ENCODE measurements at places on chromosomes 2 and 18.

DNA sequence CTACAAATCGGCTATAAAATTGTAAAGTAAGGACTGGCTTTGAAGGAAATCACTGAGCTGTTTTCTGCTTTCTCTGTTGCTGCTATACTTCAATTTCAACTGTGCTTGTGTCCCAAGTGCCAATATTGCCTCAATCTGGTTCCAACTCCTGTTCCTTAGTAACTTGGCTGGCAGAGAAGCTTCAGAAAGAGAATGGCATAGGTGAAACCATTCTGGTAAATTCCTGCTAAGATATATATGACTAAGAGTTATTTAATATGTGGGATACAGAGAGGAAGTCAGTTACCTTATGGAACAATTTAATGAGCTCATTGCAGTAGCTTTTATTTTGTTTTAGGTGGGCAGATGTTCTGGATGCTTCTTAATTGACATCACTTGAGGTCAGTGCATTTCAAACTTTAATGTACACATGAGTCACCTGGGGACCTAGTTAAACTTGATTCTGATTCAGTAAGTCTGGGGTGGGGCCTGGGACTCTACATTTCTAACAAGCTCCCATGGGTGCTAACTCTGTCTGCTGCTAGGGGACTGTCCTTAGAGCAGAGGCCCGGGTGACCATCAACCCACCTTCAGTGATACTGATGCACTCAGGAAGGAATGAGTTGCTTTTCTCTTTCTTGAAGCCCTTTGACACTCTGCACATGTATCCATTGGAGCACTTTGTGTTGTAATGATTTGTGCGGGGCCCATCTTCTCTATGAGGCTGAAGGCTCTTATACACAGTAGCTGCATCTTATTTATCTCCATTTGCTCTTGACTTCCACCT is 47.6 kb downstream of the LIPG start:
- DNase-seq, result no peak

- no peak for DNase-seq
Observed at GRCh38 chr18:37252854-37253393, 312.7 kb downstream of the CELF4 start.

DNA sequence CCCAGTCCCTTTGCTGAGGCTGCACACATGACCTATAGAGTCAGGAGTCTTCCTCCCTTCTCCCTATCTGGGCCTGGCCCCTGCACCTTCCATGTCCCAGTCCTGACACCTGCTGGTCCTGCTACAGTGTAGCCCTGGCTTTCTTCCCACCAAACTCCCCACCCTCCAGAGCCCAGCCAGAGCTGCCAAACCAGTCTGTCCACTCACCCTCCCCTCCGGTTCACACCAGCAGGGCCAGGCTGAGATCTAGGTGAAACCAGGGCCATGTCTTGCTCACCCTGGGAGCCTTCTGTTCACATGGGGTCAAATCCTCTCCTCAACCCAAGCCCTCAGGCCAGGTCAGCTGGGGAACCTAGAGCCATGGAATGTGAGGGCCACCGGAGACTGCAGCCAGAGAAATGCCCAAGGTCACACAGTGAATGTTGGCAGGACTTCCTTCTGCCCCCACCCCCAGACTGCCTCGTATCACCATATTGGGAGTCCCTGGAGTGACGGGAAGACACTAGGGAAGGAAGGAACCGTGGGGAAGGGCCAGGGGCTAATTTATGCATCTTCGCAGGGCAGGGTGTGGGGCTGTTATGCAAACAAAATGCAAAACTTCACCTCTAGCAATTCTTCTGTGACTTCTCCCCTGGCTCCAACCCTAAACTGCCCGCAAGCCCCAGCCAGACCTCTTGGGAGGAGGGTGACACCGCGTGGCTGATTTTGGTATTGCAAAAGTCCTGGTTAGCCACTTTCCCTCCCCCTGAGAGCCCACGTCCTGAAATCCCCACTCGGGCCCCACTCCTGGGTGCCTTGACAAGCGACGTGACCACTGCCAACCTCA is 14.6 kb downstream of the TNS1 start:
- no peak for DNase-seq

DNA sequence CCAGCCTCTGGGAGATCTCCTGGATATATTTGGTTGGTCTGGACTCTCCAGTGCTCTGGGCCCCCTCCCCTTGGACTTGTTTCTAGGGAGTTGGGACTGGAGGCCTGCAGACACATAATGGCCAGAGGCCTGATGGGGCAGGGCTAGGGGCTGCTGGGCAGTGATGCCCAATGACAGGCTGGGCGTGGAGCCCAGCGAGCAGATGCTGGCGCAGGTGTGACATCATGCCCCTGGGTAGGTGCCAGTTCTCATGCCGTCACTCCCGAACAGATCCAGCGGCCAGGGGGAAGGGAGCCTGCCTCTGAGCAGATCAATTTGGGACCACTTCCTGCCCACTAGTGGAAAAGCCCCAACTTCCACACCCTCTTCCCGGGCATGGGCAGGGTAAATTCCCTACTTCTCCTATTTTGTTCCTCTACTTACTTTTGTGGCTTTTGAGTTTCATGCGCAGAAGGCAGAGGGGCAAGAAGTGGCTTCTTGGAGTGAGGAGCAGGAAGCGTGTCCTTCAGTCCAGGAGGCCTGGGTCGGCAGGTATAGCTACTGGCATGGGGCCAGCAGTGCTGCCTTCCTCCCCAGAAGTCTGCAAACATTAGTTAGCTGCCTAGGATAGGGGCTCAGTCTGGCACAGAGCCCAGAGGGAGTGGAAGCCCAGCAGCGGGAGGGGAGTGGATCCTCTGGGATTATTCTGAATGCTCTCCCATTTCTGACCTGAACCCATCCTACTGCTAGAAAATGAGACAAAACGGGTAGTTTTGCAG is 6.1 kb downstream of the MPV17 start:
- no peak for DNase-seq

DNA sequence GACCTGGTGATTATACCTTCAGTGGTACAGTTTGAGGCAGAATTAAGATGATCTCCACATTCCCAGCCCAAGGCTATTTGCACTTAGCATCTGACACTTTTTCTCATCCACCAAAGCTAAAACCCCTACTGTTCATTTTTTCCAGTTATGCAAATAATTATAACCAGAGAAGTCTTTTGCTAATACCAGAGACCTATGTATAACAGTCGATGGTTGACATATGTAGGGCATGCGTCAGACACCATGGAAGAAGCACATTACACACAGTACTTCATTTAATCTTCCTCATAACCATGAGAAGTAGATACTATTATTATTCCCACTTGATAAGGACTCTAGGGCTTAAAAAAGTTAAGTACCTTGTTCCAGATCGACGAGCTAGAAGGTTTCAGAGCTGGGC is 36.5 kb downstream of the AP1S3 start:
- no peak for DNase-seq

DNA sequence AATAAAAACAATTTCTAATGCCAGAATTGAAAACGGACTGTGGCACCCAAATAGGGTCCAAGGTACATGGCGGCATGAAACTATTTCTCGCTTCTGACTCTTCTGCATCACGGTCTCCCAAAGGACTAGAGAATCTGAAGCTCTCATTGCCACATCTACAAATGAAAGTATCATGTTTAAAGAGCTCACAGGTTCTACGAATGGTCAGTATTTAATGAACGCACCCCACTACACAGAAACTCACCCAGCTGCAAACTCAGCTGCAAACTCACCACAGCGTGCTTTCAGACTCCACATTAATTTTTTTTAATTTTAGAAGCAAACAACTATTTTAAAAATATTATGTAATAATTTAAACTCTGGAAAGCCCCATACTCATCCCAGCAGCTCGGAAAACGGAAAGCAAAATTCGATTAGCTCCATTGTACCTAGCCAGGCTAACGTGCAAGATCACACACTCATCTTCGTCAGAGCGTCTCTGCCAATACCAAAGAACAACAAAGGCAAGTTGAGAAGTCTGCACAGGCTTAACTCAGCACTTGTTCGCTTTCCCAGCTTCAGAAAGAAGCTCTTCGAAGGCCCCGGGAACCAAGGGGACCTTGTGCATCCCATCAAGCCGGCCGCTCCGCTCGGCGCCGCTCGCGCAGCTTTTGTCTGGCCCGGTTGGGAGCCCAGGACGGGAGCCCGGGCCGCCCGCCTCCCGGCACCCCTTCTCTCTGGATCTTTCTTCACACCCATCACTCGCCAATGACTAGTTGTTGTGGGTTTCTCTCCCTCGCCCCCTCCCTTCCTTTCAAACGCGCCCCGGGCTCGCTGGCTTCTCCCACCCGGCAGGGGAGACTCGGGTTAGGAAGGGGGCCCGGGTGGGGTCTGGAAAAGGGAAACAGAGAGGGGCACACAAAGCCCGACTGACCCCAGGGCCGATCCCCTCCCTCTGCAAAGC is 785 bp downstream of the CLASP1 start:
- DNase-seq, result peak; percentile 29

- DNase-seq, result no peak
Observed at GRCh38 chr2:12382366-12382765, 334.4 kb upstream of the TRIB2 start.

DNA sequence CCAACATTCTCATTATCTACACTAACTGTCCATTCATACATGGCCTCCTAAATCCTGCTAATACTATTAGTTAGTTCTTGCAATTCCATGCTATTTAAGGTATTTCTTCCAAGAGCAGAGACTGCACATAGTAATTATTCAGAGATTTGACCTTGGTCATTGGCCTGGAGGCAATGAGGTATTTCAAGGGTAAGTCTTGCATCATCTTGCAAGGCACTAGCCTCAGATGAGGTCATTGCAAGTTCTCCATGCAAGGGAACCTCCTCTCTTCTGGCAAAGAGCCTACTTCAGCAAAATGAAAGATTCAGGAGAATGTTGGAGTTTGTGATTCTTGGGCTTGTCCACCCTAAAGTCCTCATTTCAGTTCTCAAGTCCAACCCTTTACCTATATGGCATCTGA is 48.5 kb upstream of the IKZF2 start:
- DNase-seq, result no peak

DNA sequence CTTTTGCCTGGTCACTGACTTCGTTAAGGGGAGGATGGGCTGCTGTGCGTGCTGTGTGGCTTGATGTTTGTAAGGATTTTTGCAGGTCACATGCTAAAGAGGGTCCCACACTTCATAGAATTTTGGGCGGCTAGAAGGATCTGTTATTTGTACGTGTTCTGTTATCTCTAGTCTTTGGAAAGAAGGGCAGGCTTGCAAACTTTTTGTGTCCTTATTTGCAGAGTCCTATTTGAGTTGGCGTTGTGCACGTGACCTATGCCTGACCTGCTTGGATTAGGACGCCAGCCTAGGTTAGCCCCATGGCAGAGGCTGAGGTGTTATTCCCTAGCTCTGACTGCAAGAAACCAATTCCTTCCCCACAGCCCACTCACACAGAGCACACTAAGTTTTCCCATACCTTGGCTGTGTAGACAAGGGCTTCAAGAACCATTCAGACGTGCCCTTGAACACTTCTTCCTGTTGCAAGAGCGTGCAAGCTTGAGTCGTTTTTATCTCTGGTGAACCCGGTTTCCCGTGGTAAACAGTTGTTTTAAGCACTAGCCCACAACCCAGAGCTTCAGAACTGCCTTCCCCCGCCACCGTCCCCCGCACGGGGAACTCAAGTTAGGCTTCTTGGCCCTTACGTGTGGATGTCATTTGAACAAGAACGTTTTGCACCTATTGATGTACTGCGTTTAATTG is 94.6 kb downstream of the LDLRAD4 start:
- DNase-seq, result no peak

- DNase-seq, result no peak
Observed at GRCh38 chr18:42018831-42019230, 63.8 kb downstream of the PIK3C3 start.

DNA sequence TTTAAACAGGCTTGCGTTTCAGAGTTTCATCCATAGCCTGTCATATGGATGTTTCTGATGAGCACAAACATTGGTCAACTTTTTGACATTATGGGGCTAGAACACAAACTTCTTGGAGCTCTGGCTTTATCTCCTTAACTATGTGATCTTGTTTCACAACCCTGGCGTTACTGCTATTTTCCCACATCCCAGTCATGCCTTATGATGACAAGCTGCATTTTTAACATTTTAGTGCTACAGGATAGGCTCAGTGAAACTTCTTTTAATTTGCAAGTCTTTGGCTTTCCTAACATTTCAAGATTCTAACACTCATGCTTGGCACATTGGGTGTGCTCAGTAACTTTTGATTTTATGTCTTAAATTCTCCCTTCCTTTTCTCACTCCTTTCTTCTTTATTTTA is 21.0 kb upstream of the PDE1A start:
- no peak for DNase-seq

DNA sequence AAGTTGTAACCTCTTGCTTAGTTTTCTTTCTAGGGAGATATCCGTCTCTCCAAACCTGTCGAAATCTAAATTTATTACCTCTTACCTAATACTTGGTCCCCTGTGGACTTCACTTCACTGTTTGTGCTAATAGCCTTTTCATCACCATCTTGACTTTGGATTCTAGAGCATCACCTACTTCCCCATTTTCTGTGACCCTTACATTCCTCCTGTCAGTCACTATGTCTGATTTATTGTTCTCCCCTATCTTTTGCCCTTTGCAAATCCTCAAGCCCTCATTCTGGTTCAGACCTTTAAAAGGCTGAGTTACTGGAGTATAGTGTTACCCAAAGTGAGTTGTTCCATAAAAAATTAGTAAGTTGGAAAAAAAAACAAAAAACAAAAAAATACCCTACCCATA is 7.5 kb downstream of the MYO1B start:
- DNase-seq, result no peak

GRCh38 chr2:179478771-179479170 is 214.1 kb upstream of the SESTD1 start:
- DNase-seq, result no peak

- DNase-seq, result no peak
Observed at GRCh38 chr2:239516954-239517305, 116.1 kb upstream of the HDAC4 start.

- no peak for DNase-seq
Observed at GRCh38 chr2:230643576-230644291, 68.9 kb upstream of the CAB39 start.

- no peak for DNase-seq
Observed at GRCh38 chr2:105061560-105061959, 23.7 kb downstream of the MRPS9 start.

DNA sequence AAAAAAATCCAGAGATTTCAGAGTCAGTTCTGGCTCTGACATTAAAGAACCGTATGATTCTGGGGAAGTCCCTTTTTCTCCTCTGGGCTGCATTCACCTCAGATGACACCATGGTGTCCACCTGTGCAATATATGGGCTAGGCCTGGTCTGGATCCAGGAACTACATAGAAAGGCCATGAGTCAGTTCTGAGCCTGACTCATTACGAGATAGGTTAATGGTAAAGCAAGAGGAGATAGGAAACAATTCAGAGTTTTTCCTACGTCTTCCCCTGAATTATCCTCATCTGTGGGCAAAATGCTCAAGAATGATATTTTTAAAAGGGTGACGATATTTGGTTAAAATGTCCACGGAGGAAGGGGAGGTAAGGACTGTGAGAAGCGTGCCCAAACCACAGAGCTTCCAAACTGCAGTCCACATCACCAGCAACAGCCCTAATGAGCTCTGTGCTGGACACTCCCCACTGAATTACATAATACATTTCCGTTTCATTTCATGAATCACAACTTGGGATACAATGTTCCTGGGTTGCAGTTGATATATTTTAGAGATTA is 180.1 kb upstream of the OSR1 start:
- DNase-seq, result no peak

- no peak for DNase-seq
Observed at GRCh38 chr18:26227051-26227670, 916 bp downstream of the TAF4B start.

Measured in T-helper 1 cell (primary cell).